ENCODE measurements at places on chromosomes 3 and 15.

DNA sequence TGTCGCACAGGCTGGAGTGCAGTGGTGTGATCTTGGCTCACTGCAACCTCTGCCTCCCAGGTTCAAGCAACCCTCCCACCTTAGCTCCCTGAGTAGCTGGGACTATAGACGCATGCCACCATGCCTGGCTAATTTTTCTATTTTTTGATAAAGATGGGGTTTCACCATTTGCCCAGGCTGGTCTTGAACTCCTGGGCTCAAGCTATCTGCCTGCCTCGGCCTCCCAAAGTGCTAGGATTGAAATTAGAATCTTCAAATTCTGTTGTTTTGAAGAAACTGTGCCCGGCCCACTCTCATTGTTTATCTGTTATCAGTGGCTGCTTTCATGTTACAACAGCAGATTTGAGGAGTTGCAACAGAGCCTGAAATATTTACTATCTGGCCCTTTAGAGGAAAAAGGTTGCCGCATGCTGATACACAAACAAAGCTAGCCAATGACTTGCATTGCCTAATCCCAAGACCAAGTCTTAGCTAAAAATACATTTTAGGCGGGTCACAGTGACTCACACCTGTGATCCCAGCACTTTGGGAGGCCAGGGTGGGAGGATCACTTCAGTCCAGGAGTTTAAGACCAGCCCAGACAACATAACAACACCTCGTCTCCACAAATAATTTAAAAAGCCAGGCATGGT, 43.2 kb upstream of the PPP4R2 start:
- DNase-seq, result no peak

DNA sequence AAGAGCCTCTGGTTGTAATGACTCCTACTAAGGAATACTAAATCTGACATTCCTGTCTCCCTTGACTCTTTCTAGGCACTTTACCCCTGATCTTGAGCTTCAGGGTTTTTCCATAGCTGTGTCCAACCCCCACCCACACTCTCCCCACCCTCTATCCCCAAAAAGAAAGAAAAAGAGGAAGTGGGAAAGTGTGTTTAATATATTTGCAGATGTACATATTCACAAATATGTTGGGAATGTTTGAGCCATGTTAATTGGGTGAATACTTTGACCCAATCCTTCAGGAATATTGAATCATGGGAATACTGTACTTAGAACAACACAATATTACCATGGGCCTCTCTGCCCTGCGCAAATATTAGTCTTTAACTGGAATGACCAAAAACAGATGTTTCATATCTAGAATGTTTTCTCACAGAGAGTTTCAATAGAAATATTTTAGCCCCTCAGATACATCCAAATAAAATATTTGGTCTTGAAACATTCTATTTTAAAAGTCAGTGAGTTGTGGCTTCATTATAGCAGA, 19.8 kb upstream of the PFN2 start:
- no peak for DNase-seq

DNA sequence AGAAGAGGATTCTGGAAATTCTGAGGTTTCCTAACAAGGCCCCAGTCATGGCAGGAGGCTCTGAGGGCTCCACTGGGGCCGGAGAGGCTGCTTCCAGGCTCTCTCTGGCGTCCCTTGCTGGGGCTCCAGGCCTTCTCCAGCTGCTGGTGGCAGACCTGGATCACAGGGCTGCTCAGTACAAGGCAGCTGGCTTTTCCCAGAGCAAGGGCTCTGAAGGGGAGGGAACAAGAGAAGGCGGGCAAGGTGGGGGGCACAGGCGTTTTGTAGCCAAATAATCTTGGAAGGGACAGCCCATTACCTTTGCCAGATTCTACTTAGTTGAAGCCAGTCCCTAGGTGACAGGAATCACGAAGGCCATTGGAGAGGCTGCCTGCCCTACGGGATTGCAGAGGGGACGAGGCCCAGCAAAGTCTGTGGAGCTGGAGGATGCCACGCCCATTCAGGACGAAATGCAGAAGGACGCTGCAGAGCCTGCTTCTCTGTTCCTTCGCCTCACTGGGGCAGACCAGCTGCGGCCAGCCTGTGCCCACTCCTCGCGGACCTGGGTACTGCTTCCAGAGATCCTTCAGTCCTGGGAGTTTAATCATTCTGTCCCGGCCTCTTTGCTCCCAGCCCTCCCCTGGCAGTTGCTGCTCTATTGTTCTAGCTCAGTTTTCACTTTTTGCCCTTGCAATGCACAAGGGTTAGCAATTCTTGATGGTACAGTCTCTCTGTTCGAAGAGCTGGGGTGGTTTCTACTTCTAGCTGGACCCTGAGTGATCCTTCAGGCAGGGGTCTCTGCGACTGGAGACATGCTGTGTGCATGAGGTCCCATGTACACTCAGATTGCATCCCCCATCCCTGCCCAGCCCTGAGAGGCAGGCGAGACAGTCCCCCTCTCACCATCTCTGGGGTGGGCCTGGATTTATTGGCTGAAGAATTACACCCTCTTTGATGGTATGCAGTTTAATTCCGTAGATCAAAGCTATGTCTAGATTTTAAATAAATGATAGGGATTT, 149.3 kb upstream of the MEF2A start:
- no peak for DNase-seq

DNA sequence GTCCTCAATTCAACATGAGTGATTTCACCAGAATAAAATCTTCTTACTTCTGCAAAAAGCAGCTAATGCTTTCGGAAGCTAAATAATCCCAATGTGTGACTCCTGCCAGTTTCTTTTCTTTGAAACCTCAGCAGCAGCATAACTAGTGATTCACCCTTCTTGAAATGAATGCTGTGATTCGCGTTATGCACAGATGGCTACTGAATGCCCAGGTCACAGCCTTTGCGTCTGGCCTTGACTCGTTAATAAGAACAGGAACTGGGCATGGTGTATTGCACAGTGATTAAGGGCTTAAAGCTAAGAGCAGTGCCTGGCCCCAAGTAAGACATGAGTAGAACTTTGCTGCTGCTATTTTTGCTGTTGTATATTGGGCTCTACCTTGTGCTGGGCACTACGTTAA, 19.0 kb downstream of the CGNL1 start:
- DNase-seq, result peak; percentile 89

- DNase-seq, result peak; percentile 53
Observed at GRCh38 chr3:53194210-53195065, 33.4 kb downstream of the PRKCD start.

DNA sequence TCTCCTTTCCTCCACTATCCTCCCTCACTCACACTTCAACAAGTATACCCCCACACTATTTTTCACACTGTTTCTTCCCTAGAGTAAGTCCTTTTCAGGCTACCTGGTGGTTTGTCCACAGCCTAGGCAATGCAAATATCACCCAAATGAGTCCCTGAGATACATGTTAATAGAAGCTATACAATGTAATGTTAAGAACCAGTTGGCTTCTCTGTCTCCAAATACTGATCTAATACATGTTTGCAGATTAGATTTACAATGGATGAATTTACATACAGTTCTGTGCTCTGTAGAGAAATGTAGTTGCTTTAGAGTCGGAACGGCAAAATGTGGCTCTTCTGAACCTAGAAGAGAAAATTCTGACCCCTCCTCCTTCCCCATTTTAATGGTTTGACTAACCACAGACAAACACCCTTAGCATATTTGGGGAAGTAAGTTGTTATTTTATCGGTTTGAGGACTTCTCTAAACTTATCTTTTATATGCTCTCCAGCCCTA, 63.6 kb upstream of the MBNL1 start:
- no peak for DNase-seq

GRCh38 chr3:150736903-150737832, 25.8 kb downstream of the SIAH2 start:
- DNase-seq, result no peak

DNA sequence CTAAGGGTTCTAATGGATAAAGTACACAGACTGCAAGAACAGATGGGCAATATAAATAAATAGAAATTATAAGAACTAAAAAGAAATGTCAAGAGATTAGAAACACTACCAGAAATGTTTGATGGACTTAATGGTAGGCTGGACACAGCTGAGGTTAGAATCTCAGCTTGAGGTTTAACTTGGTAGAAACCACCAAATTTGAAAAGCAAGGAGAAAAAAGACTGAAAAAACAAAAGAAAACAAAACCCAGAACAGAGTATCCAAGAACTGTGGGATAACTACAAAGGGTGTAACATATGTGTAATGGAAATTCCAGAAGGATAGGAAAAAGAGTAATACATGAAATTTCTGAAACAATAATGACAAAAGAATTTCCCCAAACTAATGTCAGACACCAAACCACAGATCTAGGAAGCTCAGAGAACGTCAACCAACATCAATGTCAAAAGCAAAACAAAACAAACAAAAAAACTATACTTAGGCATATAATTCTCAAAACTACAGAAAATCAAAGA, 35.0 kb downstream of the RFX7 start:
- peak; percentile 66 for DNase-seq

- DNase-seq, result no peak
Observed at GRCh38 chr3:56054844-56055243, 413.4 kb downstream of the ERC2 start.

- no peak for DNase-seq
Observed at GRCh38 chr3:56899851-56900250, 98.1 kb upstream of the ARHGEF3 start.

GRCh38 chr3:116000311-116000710, 377.0 kb downstream of the GAP43 start:
- peak; percentile 94 for DNase-seq

All from astrocyte of the spinal cord (primary cell).